ENCODE measurements at places on chromosomes 13 and 19. TPM values are rescaled to one million over a fixed set of nuclear protein-coding genes. Genes with fewer than 3 reads are reported as not detected.

GRCh38 chr19:12834566-12834943 lies at the start of gene RTBDN:
Gene RTBDN, minus strand, starts transcription at chr19:12834579. Its CDS starts 4,600 bp downstream, at chr19:12829979.
- DNase-seq = no peak

- peak; percentile 48 for DNase-seq
Measured at GRCh38 chr13:41312176-41312500, 1.1 kb downstream of the NAA16 start.

Gene ZNF112
- 7.1 TPM for total RNA-seq

DNA sequence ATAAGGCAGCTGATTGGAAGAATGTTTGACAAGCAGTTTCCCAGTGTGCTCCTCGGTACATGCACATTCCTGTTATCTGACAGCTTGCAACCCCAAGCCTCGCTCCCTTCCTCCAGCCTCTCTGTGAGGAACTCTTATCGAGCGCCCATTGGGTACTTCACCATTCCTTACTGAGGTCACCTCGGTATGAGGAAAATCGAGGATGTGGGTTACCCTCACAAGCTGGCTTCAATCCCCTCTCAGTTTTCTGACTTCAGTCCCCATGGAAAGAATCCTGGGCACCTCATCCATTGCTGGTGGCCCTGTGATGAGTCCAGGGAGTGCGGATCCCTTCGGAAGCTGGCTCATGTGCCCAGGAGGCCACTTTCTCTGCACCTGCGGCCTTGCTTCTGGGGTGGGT lies 17.3 kb downstream of the TEX29 start:
- no peak for DNase-seq

DNA sequence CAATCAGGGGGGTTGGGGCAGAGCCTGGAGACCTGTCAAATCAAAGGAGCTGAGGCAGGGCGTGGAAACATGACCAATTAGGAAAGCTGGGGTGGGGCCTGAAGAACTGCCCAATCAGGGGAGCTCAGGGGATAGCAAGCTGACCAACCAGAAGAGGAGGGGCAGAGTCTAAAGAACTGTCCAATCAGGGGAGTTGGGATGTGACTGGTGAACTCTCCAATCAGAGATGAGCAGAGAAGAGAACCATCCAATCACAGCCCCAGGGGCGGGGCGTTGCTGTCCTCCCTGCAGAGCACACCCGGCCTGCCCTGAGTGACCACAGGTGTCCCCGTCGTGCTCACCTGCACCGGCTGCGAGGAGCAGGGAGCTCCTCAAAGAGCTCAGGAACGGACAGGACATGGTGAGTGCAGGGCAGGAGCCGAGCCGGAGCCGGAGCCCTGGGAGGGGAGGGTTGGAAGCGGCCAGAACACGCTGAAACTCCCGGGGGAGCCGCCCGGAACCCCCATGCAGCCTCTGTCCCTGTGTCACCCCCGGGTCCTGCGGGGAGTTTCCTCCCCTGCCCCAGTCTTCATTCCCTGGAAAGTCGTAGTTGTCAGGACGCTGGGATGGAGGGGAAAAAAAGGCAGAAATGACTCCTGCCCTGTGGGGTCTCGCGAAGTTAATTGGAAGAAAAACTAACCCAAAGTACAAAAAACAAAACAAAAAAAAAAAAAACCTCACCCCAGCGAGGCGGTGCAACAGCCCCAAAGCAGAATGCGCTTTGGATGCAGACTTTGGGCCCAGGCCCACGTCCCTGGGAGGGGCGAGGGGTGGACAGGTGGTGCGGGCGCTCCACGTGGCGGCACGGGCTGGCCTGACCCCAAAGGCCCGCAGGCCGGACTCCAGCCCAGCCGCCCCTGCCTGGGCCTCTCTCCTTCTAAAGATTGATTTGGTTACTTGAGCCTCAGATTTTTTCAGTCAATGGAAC lies at the start of gene ZNF556:
Gene ZNF556 (plus strand): TSS at position 311 of the 967 bp plus-strand sequence. CDS start 87 bp downstream, at position 398.
- peak; percentile 53 for DNase-seq

- no peak for DNase-seq
Measured at GRCh38 chr13:40390401-40390916, 276.0 kb downstream of the FOXO1 start.

- no peak for DNase-seq
Measured at GRCh38 chr13:102702965-102703725, 8.3 kb upstream of the METTL21C start.

DNA sequence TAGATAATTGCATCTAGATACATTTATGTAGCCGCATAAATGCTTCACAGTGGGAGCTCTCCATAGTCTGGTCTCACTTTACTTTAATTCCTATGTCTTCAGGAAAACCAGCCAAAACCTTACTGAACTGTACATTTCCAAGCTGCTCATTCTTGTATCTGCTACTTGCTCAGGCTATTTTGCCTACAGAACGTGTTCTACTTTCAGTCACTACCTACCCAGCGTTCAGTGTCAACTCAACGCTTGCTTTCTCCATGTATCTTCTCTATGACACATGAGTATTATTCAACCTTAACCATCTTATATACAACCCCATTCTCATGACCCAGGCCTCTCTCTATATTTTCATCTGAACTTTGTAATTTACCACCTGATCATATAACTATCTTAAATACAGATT lies 101.9 kb downstream of the KLF12 start:
- DNase-seq = no peak

Gene RYR1
- total RNA-seq = not detected

DNA sequence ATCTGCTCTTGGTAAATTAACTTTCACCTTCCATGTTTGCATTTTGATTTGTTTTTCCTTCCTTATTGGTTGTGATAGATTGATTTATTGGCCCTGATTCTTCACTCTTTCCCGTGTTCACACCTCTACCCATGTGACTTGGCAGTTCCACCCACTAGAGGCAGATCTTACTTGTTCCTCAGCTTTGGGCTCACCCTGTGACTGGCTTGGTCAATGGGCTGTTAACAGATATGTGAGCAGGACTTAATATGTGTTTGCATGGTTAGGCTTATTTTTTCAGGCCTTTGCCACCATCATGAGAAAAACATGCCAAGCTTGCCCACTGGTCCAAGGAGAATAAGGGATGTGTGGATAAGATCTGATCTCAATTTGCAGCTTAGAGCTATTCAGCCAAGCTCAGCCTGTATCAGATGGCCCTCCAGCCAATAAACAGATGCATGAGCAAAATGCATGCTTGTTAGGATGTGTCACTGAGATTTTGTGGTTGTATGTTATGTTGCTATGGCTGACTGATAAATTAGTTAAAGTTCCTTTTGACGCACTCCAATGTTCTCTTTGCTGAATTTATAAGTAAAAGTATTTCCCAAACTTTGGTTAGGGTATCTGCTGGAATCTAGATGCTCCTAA lies 48.0 kb downstream of the RGCC start:
- peak; percentile 17 for DNase-seq

- no peak for DNase-seq
Measured at GRCh38 chr13:22017226-22017625, 346.4 kb downstream of the FGF9 start.

DNA sequence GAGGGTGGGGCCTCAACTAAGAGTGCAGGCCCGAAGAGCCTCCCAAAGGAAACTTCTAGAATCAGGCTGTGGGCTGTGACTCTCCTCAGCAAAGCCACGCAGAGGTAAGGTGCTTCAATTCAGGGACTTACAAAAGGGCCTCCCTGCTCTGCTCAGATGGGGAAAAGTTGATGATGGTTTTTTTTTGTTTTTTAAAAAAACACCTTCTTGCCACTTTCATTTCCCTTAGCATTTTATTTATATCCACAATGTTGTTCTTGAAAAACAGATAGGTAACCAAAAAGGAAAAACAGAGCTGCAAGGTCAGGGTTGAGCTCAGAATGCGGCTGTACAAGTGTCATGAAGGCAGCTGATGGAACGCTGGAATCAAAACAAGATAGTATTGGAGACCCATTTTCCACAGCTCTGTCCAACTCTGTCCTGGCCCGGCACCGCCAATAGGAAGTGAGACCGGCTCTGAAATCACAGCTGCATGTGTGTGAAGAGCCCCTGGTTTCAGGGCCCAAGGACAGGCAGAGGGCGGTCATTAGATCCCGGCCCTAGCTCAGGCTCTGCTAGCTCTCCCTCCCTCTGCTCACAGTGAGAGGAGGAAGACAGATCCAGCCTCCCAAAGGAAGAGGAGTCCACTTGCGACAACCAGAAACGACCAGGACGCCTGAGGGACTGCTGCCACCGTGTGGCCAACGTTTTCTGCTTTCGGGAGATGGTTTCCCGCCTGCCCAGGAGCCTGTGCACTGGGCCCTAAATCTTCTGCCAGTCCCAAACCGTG lies 58.3 kb downstream of the KLF2 start:
- peak; percentile 88 for DNase-seq

DNA sequence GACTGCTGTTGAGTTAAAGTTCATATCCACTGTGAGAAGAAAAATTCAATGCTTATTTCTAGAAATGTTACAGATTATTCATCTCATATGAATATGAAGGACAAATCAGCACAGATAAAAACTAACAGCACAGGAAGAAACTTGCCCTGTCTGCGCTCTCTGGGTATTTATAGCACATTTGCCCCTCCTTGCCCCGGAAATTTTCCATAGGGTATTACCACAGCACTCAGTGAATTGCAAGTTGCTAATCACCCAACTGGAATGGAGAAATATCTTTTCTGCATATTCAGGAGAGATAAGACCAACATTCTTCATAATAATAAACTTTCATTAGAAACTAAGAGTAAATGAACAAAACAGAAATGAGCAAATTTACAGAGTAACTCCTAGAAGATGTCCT lies 318.0 kb upstream of the KLF12 start:
- DNase-seq = no peak

DNA sequence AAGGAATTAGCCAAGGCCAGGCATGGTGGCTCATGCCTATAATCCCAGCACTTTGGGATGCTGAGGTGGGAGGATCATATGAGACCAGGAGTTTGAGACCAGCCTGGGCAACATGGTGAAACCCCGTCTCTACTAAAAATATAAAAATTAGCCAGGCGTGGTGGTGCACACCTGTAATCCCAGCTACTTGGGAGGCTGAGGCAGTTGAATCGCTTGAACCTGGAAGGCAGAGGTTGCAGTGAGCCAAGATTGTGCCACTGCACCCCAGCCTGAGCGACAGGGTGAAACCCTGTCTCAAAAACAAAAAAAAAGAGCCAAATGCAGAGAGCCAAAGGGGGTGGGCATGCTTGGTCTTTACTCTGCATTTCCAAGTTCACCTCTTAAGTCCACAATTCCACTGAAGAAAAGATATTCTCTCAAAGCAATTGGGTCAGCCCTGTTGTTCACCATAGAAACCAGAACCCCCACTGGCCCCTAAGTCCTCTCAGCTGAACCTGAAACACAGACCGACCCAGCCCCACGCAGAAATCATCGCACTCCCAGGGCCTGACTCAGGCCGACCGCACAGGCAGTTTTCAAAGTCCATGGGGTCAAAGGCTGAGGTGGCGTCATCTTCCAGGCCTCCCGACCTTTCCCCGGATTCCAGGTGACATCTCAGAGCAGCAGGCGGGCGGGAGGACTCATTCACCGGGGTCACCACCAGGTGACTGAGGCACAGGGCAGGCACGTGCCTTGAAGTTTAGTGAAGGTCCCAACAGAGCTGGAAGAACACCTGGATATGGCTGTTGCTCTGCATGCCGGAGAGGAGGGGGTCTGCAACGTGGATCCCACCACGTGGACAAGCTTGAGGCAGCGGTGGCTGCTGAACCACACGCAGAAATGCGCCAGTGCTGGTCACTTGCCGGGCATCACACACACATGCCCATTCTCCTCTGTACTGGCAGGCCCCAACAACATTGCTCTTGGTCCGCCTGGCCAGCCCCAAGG lies 33.1 kb downstream of the SLC25A42 start:
- DNase-seq = no peak

- peak; percentile 22 for DNase-seq
Measured at GRCh38 chr19:39542206-39542605, 2.2 kb upstream of the EID2 start.

GRCh38 chr13:40974460-40975407 lies 44.4 kb downstream of the ELF1 start:
- no peak for DNase-seq

DNA sequence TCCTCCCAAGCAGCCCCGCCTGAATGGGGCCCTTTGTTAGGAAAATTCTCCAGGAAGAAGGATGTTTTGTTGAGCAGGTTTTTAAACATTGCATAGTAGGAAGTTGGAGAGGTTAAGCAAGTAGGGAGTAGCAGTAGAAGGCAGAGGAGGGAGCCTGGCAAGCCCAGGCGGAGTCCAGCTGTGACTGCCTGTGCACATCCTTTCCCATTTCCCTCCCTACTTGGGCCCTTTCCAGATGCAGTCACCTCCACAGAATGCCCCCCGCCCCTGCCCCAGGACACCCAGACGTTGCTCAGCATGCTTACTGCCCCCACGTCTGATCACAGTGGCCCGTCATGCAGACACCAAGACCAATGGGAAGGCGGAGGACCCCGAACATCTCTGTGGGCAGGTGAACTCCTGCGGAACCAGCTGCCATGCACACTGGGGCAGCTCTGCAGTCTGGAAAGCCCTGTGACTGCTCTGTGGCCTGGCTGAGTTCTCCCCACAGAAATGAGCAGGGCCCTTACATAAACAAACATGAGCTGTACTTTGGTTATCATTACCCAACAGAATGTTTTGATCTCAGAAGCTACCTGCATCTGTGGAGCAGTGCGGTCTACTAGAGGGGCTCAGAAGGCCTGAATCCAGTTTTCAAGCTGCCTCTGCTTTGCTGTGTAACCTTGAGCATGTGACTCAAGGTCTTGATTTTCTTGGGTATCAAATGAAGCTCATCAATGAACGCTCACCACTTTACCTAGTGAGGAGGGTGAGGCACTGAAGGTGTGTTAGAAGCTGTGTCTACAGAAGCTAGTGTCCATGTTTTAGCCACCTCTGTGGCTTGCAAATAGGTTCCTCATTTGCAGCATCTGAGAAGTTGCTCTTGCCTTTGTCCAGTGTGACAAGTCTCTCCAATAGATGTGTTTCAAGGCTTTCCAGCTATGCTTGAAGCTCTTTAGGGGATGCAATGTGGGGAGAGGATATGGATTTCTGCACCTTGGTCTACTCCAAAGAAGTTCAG lies 84.2 kb downstream of the TNFRSF19 start:
- no peak for DNase-seq
